ENCODE measurements at places on chromosomes 3 and 15.

- DNase-seq: no peak
Measured at GRCh38 chr3:6108957-6109356, 752.0 kb upstream of the GRM7 start.

DNA sequence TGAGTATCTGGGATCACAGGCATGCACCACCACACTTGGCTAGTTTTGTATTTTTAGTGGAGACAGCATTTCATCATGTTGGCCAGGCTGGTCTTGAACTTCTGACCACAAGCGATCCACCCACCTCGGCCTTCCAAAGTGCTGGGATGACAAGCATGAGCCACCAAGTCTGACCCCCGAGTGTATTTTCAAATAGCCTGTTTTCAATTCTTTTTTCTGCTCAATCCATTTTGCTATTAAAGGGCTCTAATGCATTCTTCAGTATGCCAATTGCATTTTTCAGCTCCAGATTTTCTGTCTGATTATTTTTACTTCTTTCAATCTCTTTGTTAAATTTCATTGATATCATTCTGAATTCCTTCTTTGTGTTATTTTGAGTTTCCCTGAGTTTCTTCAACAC, 5.8 kb downstream of the OR5H6 start:
- DNase-seq: no peak

- DNase-seq: peak; percentile 56
Measured at GRCh38 chr3:172586436-172586835, 63.2 kb upstream of the TNFSF10 start.

DNA sequence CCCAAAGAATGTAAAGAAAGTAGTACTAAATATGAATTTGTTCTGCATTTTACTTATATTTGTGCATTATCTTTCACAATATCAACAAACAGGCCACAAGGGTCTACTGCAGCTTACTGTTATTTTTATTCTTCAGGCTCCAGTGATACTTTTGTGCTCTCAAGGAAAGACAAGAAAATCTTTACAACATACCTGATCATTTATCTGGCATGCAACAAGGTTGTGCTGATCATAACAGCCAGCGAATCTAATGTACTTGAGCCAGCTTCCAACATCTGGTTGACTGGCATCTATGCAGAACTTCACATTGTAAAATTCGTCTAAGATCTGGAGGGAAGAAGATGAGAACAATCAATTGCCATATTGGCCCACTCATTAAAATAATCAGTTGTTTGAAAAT, 520.0 kb downstream of the MECOM start:
- no peak for DNase-seq

GRCh38 chr3:37620071-37620635, 241.5 kb upstream of the CTDSPL start:
- DNase-seq: no peak

DNA sequence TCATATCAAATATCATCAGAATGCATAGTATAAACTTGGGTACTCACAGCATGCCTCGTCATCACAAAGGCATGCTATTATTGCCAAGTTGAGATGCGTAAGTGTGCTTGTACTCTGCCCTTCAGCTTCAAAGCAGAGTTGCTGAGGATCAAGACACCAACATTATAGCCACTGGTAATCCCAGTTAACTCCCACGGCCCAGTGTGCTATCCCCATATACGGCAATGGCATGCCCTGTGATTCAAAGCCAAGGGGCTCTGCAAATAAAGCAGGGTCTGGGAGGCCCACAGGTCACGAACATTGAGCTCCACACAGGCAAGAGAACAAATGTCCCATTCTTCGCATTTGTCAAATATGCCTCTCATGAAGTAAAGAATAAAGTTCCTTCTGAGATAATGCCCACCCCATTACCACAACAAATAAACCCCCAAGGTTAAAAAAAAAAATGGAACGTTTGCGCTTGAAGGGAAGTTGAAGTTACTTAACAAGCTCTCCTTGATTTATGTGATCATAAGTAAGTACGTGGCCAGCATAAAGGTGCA, 298.1 kb upstream of the NECTIN3 start:
- DNase-seq: peak; percentile 34

DNA sequence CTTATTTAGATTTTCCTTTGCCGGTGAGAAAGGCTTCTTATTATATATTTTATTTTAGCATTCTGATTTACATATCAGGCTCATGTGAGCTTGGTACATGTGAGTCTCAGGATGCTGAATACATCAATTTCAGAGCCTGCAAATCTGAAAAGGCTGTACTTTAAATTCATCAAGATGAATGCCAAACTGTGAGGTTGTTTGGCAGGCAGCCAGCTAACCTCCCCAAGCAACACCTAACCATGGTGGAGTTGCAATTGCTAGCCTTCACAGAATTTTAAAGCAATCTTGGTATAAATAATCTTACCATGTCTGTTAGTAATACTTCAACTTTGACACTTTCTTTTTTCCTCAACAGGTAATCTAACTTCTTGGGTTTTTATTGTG, 252.5 kb downstream of the CDIN1 start:
- no peak for DNase-seq

DNA sequence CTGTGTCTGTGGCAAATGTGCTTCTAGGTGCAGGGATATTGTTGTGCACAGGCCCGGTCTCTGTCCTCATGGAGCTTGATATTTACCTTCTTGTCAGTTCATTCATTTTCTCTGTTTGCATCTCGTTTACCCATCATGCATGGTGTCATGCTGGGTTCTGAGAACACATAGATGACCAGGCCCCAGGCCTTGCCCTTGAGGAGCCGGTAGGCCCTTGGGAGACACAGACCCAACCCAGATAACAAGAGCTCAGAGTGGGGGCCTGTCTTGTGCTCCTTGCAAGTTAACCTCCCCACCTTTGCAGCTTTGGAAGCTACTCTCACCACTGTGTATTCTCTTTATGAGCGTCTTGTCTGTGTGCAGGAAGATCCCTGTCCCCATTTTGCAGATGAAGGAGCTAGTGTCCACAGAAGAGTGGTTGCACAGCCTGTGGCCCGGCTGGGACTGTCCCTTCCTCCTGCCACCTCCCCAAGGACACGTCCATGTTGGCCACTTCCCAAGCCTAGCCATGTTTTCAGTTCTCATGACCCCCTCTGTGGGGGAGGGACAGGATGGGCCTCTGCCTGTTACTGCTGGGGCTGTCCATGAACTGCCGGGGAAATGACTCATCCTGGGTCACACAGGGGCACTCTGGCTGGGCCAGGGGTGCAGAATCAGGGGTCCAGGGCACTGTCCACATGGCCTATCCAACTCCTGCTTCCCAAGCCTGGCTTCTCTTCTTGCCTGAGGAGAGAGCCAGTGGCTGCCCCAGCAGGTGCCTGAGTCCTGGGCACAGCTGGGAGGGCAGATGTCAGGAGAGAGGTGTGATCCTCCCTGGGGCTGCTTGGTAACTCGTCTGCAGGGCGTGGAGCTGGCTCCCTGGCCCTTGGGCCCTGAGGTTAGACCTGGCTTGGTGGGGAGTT, 3.4 kb downstream of the SNX33 start:
- DNase-seq: peak; percentile 71

- no peak for DNase-seq
Measured at GRCh38 chr15:66486887-66487286, 10.7 kb downstream of the SNAPC5 start.

- no peak for DNase-seq
Measured at GRCh38 chr3:114336857-114337256, 43.0 kb downstream of the TIGIT start.

- DNase-seq: no peak
Measured at GRCh38 chr3:19213603-19214220, 65.4 kb downstream of the KCNH8 start.

DNA sequence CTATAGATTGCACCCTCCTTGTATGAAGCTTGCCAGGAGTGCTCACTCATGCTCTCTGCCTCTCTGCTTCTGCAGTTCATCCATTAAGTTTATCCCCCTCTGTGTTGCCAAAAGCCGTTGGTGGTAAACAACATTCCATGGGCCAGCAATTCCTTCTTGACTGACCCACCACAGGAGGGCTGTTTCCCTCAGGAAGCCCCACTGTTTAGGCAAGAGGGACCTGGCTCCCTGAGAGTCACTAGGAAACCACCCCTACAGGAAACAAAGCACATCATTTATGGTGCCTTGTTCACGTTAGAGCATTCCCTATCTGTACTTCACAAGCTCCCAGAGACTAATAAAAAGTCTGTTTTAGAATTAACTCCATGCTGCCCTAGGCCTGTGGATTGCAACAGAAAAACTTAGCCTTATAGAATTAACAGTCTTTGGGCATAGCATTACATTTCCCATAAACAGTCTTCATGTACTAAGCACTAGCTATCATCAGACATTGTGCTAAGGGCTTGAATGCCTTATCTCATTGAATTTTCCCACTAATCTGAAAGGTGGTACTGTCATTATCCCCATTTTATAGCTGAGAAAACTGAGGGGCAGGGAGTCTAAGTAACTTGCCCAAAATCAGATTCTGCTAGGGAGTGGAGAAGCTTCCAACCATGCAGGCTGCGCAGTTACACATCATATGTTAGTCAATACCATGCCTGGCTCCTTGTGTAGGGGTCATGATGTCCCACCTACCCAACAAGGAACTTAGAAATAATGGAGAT, 149.9 kb downstream of the SHQ1 start:
- DNase-seq: peak; percentile 13

- no peak for DNase-seq
Measured at GRCh38 chr3:156413293-156413892, 141.5 kb downstream of the SSR3 start.

GRCh38 chr3:181868576-181869082, 156.9 kb downstream of the SOX2 start:
- no peak for DNase-seq

DNA sequence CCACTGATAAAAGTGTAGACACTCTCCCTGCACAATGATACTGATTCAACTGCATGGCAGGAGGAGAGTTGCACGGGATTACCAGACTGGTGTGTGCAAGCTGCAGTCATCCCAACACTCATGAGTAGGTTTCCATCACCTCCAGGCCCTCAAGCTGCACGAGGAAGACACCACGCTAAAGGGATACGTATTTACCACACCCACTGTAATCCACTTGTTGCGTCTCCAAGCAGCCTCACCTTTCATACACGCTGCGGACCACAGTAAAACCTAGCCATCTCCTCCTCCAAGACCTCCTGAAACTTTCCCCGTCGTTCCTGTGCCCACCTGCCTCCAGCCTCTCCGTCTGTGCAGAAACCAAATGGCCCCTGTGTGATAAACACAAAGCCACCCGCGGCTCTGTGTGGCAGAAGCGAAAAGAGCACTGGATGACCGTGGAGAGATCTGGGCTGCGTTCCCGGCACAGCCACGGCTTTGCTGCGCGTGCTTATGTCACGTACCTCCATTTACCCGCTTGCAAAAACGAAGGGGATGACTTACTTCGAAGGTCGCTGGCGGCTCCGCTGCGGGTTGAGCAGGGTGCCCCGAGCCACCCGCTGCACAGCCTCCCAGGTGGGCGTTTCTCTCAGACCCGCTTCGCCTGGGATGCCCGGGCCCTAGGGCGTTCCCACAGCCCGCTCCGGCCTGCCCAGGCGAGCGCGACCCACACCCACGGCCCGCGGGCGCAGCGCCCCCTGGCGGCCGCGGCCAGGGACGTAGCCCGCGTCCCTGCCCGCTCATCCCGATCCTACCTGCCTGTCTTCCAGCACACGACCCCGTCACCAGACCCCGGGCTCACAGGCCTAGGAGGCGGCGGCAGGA, 643 bp downstream of the ABCC5 start:
- peak; percentile 57 for DNase-seq

DNA sequence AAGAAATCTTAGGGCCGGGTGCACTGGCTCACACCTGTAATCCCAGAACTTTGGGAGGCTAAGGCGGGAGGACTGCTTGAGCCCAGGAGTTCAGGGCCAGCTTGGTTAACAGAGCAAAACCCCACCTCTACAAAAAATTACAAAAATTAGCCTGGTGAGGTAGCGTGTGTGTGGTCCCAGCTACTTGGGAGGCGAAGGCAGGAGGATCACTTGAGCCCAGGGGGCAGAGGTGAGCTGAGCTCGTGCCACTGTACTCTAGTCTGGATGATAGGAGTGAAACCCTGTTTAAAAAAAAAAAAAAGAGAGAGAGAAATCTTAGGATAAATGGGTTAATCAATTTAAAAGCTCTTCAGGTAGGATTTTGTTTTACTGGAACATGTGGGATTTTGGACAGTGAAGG, 31.2 kb upstream of the DUT start:
- DNase-seq: no peak

DNA sequence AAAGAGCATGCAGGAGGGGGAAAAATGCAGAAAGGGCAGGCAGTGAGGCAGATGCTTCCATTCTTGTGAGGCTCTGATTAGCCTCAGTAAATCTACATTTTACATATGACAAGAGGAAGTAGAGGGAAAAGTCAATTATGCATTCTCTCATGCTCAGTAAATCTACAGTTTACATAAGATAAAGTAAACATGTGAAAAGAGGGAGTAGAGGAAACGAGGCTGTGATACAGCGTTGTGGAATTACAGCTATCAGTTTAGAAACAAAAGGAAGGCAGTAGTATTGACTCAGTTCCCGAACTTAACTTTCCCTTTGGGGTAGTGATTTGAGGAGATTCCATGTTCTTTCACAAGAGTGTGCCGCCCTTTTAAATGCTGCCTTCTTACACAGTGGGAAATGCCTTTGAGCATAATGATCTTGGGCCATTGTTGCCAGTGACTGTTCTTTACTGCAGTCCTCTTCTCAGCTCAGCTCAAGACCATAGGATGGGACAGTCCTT, 39.3 kb downstream of the OSTN start:
- peak; percentile 74 for DNase-seq

DNA sequence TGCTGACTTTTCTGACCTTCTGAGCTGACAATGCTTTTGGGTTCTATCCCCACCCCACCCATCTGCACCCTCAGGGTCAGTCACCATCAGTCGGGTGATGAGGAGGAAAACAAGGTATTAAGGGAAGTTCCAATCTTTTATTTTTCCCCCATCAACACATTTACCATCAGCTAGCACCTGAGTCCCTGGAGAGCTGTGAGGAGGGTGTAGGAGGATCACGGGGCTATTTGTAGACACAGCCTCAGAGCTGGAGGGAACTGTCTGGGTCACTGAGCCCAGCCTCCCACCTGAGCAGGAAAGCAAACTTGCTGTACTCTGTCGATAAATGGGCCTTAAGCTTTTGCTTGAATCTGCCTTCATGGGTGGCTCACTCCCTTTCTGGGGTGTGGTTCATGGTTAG, 24.8 kb upstream of the ZFAND6 start:
- DNase-seq: no peak

DNA sequence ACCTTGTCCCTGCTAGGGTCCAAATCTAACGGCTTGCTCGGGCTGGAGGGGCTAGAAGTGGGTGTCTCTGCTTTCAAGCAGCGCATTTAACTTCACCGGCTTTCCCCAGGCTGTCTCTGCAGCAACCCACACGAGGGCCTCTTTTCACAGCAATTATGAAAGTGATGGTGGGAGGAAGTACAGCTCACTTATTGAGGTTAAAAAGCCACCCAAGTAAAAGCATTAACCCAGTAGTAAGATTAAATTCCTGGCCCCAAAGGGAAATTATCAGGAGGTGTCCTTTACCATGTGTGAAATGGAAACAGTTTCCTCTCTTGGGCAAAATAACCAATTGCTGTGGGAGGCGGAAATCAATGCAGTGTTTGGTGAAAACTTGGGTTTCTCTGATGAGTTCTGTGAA, 41.1 kb downstream of the NGRN start:
- DNase-seq: peak; percentile 9

- DNase-seq: no peak
Measured at GRCh38 chr15:34791701-34792100, 3.6 kb downstream of the ACTC1 start.
